Sciatic nerve (tissue), 2 donors: ENCODE measurements at places on chromosomes 4 and X.

DNA sequence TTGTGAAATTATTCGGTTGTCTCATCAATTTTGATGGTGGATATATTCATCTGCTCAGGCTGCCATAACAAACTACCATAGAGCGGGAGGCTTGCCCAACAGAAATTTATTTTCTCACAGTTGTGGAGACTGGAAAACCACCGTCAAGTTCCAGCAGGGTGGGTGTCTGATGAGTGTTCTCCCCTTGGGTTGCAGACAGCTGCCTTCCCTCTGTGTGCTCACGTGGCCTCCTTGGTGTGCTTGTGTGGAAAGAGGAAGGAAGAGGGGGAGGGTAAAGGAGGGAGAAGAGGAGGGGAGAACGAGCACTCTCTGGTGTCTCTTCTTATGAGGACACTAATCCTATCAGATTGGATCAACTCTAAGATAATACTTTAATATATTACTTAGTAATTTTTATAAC, 123.8 kb upstream of the TEX13D start:
- no peak for DNase-seq

DNA sequence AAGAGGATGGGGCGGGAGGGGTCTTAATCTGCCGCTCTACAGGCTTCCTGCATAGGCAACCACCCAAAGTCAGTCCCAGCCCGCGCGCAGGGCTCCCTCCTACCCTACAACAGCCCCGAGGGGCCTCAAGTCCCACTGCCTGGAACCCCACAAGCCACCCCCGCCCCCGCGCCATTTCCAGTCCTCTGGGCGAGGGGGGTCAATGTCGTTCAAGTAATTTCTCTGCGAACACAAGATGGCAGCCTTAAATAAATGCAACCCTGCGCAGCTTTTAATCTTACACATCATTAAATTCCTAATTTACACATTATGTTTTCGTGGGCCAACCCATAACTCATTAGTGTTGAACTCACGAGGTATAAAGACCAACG, 92.9 kb downstream of the BCOR start:
- DNase-seq = no peak

GRCh38 chrX:48715072-48715471, 18.5 kb downstream of the SUV39H1 start:
- DNase-seq = no peak

- no peak for DNase-seq
These were observed 1038.9 kb upstream of the DIAPH2 start for GRCh38 chrX:95645738-95646137.

DNA sequence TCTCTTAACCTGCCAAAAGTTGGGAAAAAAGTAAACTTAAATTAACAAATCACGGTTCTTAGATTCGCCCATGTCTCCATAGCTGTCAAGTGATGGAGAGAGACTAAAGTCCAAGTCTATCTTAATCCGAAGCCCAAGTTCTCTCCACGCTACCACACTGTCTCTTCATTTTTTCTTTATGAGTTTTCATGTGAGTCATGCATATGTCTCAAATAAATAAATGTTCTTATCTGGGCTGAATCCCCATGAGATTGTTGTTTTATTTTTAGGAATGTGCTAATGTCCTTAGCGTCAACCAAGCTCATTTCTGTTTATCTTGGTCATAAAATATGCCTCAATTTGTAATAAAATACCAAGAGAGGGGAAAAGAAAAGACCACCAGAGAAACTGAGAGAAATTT, 169.3 kb downstream of the RCHY1 start:
- DNase-seq = no peak

DNA sequence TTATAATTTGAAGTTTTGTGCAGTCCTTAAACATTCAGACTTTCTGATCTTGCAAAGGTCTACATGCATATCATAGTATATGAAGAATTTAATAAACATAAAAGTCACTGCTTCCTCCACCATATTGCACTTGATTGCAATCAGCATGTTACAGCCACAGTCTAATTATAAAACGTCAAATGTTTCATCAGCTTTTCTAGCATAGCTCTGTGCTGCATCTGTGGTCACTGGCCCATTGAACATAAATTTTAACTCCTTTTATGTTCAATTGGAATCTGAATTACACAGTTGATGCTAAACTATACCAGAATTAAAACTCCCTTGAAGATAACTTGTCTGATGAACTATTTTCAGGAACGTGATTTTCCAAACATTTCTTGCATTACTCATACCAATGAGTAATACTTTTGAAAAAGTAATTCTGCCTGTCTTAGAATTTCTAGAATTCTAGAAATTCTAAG, 329.1 kb downstream of the GALNTL6 start:
- DNase-seq = no peak

- DNase-seq = no peak
These were observed 31.8 kb upstream of the CENPU start for GRCh38 chr4:184765473-184766340.

- DNase-seq = no peak
These were observed 44.5 kb upstream of the IL2 start for GRCh38 chr4:122500852-122501501.

- DNase-seq = no peak
These were observed 8.0 kb downstream of the KLF3 start for GRCh38 chr4:38672074-38672396.

DNA sequence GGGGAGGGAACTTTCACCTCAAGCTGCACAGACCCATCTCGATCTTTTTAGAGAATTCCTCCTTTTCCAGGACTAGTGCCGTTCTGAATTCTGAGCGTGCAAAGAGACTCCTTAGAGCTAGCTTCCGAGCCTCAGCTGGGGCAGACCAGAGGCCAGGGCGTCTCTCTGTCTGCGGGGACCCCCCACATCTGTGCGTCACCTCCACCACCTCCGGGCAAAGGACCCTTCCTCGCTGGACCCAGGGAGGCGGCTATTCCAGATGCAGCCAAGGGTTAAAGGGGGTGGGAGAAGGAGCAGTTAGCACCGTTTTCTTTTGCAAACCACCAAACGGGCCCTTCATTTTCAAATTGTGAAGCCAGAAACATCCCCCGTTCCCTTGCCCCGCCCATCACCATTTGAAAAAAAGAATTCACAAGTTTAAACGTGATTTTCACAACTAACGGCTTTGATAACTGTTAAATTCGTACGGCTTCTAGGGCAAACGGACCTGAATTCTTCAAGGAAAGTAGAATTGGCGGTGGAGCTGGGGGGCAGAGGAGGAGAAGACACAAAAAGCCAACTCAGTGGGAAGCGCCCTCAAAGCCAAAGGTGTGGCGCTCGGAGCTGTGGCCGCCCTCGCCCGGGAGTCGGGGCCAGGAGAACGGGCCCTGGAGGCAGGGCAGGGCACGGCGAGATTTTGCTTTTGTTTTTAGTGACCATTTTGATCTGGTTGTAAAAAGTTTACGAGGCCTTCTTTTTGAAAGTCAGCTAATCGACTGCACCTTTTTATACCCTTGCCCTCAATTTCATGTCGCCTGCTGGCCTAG, 3.3 kb upstream of the PDGFRA start:
- DNase-seq = no peak

DNA sequence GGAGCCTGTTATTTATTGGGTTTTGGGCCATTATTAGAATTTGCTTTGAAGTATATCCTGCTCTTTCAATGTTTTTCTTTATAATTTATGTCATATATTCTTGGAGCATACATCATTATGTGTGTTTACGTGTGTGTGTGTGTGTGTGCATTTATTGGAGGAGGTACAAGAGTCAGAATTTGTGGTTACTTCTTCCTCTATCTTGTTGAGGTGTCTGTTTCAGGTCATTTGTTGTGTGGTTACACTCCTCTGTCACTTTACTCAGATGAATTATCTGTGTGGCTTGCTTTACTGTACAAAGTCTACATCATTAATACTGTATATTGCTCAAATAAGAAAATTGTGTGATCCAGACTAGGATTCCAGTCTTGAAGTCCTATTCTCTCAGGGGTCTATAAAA, 1957.4 kb upstream of the TENM3 start:
- no peak for DNase-seq

GRCh38 chrX:8672176-8672575, 59.8 kb downstream of the ANOS1 start:
- DNase-seq = no peak

DNA sequence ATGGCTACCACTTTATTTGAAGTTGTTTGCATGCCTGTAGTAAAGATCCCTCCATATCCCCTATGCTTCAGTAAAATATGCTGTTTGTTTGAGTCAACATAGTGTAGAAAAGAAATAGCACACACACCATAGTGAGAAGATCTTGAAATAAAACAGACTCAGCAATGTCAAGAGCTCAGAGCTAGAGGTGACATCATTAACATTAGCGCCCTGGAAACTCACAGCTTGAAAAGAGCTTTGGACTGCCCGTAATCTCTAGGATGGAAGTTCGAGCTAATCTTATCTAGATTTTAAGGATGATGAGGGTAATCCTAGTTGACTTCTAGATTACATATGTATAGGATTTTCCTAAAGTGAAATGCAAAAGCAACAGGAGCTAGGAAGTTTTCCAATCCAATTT, 275.6 kb downstream of the SMARCA1 start:
- DNase-seq = no peak

DNA sequence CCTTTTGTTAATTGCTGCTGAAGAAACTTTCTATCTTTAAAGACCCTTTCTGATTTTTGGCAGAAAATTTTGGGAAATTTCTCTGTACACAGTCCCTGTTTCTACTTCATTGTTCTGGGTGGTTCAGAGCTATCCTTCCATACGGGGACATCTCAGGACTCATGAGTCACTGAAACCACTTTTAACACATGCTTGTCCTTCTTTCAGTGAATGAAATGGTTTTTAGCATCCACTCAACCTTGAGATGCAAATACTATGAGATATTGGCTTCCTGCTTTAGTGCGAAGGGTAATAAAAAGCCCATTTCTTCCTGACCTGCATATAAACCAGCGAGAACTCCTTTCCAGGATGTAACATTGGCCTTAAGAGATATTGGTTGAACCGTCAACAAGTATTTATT, 158.0 kb downstream of the REPS2 start:
- no peak for DNase-seq

DNA sequence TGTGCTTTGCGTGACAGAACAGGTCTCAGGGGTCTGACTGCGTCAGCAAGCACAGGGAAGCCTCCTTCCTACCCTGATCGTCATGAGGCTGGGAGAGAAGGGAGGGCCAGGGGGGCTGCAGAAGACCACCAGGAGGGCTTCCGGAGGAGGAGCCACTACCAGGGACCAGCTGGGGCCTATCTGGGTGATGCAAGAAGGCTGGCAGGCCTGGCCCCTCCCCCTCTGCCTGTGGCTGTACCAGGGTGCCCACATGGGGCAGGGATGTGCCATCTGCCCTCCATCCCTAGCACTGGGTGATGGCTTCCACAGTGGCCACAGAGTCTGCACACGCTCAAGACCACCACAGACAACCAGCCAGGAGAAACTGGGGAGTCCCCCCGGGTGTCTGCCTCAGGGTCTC, 116.4 kb upstream of the NKX1-1 start:
- no peak for DNase-seq

DNA sequence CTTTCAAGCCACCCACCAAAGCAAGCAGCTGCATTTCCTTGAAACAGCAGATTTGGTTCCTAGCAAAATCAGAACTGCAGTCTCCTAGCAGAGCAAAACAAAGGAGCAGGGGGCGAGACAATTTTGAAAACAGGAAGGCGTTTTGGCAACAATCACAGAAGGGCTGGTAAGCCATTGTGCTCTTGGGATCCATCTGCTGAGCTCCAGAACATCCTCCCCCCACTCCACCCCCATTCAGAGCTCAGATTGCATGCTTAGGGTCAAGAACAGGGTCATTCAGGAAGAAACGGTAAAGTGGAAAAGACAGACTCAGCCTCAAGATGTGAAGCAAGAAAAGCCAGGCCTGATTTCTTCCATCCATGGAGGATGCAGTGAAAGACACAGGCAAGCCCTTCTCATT, 7.6 kb upstream of the PCDH19 start:
- no peak for DNase-seq

DNA sequence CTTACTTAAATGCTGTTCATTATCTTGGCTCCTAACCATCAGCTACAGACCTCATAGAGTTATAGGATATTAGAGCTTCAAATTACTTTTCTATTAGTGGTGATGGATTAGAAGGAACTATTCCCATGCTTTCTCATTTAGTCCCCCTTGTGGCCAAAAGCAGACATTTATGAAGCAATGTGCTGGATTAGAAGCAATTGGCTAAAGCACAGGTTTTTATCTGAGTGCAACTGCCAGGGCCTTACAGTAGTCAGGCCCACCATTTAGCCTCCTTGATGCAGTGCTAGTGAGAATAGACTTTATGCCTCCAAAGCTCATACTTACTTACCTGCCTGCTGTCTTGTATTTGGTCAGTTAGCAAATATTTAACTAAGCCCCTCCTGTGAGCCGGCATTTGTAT, 93.0 kb downstream of the TSPAN7 start:
- DNase-seq = no peak

DNA sequence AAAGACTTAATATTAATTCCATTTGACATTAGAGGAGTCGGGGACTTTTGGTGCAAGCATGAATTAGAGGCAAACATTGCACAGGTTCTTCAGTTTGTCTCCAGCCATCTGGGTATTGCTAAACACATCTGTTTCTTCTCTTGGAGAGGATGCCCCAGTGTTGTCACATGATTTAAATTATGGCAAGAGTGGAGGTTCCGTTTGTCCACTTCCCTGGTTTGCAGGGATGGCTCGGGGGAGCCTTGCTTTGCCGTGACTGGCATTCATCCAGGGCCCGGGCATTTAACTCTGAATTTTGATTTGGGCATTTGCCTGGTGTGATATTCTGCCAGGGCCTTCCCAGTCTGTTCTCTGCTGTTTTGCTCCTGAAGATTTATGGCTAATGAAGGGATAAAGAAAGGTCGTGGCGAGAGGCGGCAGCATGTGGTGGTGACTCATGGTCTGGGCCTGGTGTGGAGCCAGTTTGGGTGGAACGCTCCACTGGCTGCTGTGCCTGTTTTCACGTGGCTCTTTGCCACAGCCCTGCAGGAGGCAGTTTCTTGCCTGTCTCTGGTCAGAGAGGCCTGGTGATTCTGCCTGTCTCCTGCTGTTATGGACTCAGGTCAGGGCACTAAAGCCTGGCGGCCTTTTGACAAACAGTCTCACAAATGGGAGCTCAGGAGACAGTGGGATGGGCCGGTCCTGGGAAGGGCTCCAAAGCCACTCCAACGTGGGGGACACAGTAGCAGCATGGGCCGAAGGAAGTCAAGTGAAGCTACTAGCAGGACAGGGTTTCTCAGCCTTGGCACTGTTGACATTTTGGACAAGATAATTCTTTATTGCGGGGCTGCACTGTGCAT, 99.4 kb upstream of the PGRMC2 start:
- peak; percentile 92 for DNase-seq

GRCh38 chrX:7889680-7890079, 37.5 kb downstream of the PNPLA4 start:
- DNase-seq = no peak

- no peak for DNase-seq
These were observed 134.7 kb upstream of the SPANXN4 start for GRCh38 chrX:142891046-142891445.

GRCh38 chrX:98480606-98481005, 1596.9 kb downstream of the RPA4 start:
- DNase-seq = no peak

DNA sequence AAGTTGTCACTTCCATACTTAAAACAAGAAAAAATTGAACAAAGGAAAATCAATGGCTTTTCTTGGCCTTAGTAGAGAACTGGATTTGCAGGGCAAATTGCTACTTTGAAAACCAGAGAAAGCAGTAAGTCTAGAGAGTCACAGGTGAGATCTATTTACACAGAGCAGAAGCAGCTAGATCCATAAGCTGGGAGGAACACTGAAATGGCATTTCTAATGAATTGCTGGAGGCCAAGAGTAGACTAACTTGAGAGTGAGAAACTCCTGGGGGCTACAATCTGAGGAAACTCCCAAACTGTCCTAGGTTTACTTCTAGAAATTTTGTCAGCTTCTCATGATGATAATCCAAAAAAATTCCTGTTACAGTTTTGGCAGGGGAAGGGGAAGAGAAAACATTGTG, 133.3 kb downstream of the SPCS3 start:
- no peak for DNase-seq
